ENCODE measurements at places on chromosomes 16 and 17.

GRCh38 chr17:42251115-42251514 is 25.1 kb downstream of the STAT5B start:
- DNase-seq, result no peak

DNA sequence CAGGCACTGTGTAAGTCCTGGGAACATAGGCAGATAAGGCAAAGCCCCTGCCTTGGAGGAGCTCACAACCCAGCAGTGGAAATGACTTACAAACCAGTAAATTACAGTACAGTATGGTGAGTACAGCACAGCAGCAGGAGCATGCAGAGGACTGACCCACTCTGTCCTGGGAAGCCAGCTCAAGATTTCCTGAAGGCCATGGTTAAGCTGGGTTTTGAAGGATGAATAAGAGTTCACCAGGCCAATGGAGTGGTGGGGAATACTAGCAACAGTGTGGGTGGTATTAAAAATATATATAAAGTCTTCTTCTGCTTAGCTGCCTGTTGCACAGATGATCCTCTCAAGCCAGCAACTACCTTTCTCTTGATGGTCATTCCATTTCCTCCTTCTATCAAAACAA is 3.0 kb upstream of the GAN start:
- no peak for DNase-seq

GRCh38 chr17:41103896-41104295 is 1.3 kb upstream of the KRTAP4-9 start:
- no peak for DNase-seq

GRCh38 chr17:57859601-57860413 is 10.0 kb upstream of the MRPS23 start:
- DNase-seq, result no peak

GRCh38 chr17:10105513-10106001 is 92.8 kb downstream of the GAS7 start:
- no peak for DNase-seq

DNA sequence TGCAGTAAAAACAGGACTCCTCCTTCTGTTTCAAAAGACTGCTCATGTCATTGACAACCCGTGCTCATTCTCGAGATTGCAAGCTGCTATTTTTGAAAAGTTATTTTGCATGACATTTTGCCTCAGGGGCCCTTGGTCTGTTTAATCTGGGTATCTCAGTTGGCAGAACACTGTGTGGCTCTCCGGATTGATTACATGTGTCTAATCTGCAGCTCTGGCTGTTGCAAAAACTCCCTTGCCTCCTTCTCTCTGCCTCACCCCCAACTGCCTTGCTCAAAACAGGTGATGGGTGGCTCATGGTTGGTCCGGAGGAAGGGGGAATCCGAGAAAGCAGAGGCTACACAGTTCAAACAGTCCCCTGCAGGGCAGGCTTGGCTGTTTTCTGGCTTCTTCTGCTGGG is 25.3 kb downstream of the GINS3 start:
- no peak for DNase-seq

- DNase-seq, result no peak
These were observed 30.4 kb upstream of the FOXK2 start for GRCh38 chr17:82489117-82489516.
